Naive thymus-derived CD4-positive, alpha-beta T cell (primary cell): ENCODE measurements at places on chromosomes 16 and 17.

DNA sequence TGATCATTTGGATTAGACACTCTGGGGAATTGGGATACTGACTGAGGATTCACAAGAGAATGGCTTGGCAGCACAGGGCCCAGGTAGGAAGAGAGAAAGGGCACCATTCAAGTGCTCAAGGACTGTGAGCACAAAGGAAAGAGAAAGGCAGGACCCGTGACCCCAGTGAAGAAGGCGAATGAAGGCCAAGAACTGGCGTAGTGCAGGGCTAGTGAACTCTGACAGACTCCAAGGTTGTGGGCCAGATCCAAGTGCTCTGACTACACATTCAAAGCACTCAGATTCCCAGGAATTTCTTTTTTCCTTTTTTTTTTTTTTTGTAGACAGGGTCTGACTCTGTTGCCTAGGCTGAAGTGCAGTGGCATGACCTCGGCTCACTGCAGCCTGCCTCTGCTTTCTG is 5.0 kb downstream of the GTF3C1 start:
- peaks cover 13% of the 10 kb centered on the region for H3K4me1 ChIP-seq
- no peaks in the 10 kb centered on the region for H3K27me3 ChIP-seq
- peaks cover 61% of the 10 kb centered on the region for H3K36me3 ChIP-seq
- H3K4me3 ChIP-seq, result no peak overlapping the region

GRCh38 chr16:61024180-61024900 is 1011.9 kb downstream of the CDH8 start:
- no peaks in the 10 kb centered on the region for H3K36me3 ChIP-seq
- no peak overlapping the region for H3K27ac ChIP-seq
- no peaks in the 10 kb centered on the region for H3K4me1 ChIP-seq
- H3K4me3 ChIP-seq, result no peak overlapping the region

DNA sequence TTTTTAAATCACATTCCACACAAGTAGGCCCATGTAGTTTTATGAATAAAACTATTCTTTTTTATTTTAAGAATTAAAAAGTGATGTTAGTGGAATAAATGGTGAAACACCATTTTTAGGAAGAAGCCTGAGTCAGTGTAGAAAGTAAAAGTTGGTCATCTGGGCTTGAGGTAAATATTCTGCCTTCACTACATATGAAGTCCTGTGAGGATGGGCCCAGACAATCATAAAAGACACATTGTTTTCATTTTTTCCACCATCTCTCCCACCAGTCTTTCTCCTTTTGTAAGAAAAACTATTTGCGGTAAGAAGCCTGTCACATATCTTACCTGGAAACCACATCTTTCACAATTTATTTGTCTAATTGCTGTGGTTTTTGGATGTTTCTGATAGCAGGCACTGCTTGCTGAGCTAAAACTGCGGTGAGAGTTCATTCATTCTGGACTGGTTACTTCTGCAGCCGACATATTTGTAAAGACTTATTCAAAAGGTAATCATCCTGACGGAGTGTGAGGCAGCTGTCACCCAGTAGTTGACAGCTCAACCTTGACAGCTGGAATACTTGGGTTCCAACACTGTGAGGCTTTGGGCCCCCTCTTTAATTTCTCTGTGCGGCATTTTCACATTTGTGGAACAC is 10.6 kb upstream of the RFFL start:
- H3K4me3 ChIP-seq, result no peak overlapping the region
- peaks cover 42% of the 10 kb centered on the region for H3K4me1 ChIP-seq
- no peak for DNase-seq
- H3K27me3 ChIP-seq, result no peaks in the 10 kb centered on the region
- H3K36me3 ChIP-seq, result no peaks in the 10 kb centered on the region
- peak overlapping the region; percentile 39 for H3K27ac ChIP-seq

GRCh38 chr17:78882540-78883088 is 20.4 kb downstream of the CEP295NL start:
- H3K36me3 ChIP-seq, result no peaks in the 10 kb centered on the region
- H3K4me3 ChIP-seq, result no peak overlapping the region
- H3K27ac ChIP-seq, result no peak overlapping the region
- no peak for DNase-seq
- H3K27me3 ChIP-seq, result no peaks in the 10 kb centered on the region
- H3K4me1 ChIP-seq, result peaks cover 19% of the 10 kb centered on the region

DNA sequence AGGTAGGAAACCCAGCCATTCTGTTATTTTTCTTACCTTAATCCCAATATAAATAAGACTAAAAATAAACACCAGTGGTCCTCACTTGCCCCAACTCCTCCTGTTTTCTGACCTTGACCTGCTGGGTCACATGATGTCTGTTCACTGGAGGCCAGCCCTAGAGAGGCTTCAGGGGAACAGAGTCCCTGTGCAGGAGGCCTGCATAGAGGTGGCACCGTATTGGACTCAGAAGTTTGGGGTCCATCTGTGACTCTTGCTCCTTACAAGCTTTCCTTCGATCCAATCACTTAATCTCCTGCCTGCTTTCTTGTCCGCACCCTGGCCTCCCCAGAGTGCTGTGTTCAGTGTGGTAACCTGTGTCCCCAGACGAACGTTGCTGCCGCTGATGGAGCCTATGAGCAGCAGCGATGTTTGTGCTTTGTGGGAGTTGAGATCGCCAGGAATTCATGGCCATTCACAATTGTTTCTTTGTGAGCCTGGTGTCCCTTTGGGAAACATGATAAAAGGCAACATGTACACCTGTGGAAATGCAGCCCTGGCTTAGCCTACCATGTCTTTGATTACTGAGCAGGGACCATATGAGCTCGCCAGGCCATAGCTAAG is 4.7 kb downstream of the IGSF6 start:
- H3K36me3 ChIP-seq, result no peaks in the 10 kb centered on the region
- DNase-seq, result no peak
- H3K27ac ChIP-seq, result peak overlapping the region; percentile 77
- H3K27me3 ChIP-seq, result no peaks in the 10 kb centered on the region
- H3K4me1 ChIP-seq, result peaks cover 43% of the 10 kb centered on the region

GRCh38 chr17:55770196-55770870 is 19.5 kb downstream of the PCTP start:
- no peak overlapping the region for H3K4me3 ChIP-seq
- no peaks in the 10 kb centered on the region for H3K4me1 ChIP-seq
- H3K27ac ChIP-seq, result no peak overlapping the region
- H3K36me3 ChIP-seq, result no peaks in the 10 kb centered on the region

DNA sequence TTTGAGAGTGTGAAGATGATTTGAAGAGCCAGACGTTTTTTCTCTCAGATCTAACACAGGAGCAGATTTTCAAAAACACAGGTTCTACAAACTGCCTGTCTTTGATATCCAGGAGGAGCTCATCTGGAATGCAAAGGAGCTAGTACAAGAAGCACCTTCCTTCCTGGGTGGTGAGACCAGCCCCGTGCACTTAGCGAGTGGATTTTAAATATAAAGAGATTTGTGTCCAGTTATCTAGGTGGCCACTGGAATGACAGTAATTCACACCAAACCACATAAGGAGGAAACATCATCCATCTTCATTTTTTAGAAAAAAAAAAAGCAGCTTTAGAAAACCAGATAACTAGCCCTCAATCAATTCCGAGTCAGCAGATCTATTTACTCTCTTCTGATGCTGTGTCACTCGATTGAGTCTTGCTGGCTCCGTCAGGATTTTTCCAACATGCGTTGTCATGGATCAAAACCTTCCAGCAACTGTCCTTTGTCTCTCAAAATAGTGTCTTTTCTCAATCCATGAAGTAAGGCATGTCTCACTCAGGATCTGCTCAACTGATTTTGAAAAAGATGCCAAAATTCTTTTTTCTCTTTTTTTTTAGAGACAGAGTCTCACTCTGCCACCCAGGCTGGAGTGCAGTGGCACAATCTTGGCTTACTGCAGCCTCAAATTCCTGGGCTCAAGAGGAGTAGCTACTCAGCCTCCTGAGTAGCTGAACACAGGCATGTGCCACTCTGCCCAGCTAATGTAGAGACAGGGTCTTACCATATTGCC is 451.2 kb upstream of the PSMD7 start:
- no peak overlapping the region for H3K4me3 ChIP-seq
- no peaks in the 10 kb centered on the region for H3K27me3 ChIP-seq
- no peaks in the 10 kb centered on the region for H3K36me3 ChIP-seq
- no peak overlapping the region for H3K27ac ChIP-seq

DNA sequence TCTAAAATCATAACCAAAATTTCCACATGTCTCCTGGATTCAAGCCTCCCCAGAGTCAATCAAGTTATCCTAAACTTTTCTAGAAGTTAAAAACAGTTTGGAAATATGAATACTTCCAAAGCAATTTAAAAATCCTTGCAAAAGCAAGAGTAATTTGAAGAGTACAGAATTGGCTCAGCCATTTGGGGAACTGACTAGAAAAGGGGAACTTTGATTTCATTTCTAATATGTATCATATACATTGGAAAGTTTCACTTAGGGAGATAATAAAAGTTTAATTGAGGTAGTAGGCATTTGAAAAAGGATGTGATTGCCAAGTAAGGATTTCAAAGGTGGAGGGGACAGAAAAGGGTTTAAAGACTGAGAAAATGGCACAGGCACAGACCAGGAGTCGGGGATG is 9.0 kb upstream of the SLFN12L start:
- no peak for DNase-seq
- H3K4me1 ChIP-seq, result peaks cover 3% of the 10 kb centered on the region
- H3K36me3 ChIP-seq, result no peaks in the 10 kb centered on the region
- H3K27me3 ChIP-seq, result no peaks in the 10 kb centered on the region
- no peak overlapping the region for H3K4me3 ChIP-seq

- peak overlapping the region; percentile 78 for H3K4me3 ChIP-seq
- no peaks in the 10 kb centered on the region for H3K27me3 ChIP-seq
- peak overlapping the region; percentile 63 for H3K27ac ChIP-seq
- H3K36me3 ChIP-seq, result peaks cover 10% of the 10 kb centered on the region
- peak; percentile 77 for DNase-seq
These were observed 1.5 kb upstream of the FBXL19 start for GRCh38 chr16:30921748-30922419.

DNA sequence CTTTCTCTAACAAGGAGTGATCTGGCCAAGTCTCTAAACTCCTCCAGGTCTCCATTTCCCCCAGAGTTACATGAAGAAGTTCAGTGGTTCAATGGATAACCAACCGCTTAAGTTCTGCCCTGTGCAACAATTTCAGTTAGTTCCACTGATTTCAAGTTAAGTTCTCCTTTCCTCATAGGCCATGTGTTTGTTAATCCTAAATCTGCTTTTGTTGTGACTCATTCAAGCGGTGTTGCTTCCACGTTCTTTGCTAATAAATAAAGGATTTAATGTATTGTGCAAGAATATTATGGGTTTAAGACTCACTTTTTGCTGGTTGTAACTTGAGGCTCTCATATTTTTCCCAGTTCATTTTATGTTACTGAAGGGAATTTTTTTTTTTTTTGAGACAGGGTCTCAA is 36.3 kb downstream of the GNA13 start:
- no peak for DNase-seq
- peaks cover 17% of the 10 kb centered on the region for H3K4me1 ChIP-seq
- H3K36me3 ChIP-seq, result peaks cover 7% of the 10 kb centered on the region
- no peaks in the 10 kb centered on the region for H3K27me3 ChIP-seq
- H3K27ac ChIP-seq, result no peak overlapping the region
